HFF-Myc (cell line): ENCODE measurements at places on chromosomes 4 and X.
A peak's percentile ranks its signal among the peaks of the same experiment; 100 is the strongest.

GRCh38 chr4:86522349-86522748 is 71.8 kb upstream of the PTPN13 start:
- DNase-seq = no peak

GRCh38 chrX:12419591-12419990 is 281.3 kb downstream of the FRMPD4 start:
- no peak for DNase-seq

- no peak for DNase-seq
These were observed 55.0 kb downstream of the FAM53A start for GRCh38 chr4:1628892-1629698.

DNA sequence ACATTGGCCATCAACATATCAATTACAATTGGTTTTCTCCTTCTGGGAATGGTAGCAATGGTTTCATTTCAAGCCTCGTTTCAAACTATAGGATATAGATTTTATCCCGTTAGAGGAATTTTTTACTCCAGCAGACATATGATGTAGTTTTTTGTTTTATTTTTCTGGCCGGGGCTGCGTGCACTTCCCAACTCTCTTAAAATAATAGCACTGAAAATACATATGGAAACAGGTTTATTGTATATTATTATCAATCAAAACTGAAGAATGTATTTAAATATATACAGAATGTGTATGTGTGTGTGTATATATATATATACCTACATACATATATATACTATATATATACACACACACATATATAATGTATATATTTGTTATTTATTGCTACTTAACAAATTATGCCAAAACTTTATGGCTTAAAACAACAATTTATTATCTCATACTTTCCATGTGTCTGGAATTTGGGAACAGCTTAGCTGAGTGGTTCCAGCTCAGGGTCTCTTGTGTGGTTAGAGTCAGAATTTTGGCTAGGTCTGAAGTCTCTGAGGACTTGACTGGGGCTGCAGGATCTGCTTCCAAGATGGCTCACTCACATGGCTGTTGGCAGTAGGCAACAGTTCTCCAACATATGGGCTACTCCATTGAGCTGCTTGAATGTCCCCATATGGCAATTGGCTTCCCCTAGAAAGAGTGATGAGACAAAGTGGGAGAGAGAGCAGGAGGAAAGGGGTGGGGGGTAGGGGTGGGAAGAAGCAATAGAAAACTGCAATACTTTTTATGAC is 314.1 kb downstream of the PPP1R2C start:
- DNase-seq = no peak

GRCh38 chr4:153573881-153574802 is 108.0 kb downstream of the TMEM131L start:
- peak; percentile 65 for DNase-seq
